Transverse colon (tissue), 4 donors: ENCODE measurements at places on chromosomes 1 and 21.

GRCh38 chr1:112307930-112308591, 88.0 kb upstream of the CTTNBP2NL start:
- DNase-seq = no peak

GRCh38 chr1:244002721-244003120, 48.4 kb upstream of the ZBTB18 start:
- DNase-seq = no peak

- DNase-seq = peak; percentile 79
These were observed 3.6 kb downstream of the CELF3 start for GRCh38 chr1:151713044-151713443.

DNA sequence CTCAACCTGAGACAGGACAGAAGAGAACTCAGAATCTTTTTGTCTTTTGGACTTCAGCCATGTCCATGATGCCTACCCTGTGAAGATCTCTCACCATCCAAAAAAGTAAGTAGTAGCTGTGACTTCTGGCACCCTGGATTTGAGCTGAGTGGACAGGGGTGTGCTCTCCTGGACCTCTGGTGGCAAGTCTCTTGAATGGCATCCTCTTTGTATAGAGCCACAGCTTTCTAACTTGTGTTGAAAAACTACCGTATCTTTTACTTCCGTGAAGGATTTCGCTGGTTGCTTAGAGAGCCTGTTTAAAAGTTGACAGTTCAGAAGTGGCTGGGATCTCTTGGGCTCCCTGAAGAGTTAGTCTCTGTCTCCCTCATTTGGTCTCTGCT, 1.8 kb downstream of the MFN2 start:
- DNase-seq = no peak

DNA sequence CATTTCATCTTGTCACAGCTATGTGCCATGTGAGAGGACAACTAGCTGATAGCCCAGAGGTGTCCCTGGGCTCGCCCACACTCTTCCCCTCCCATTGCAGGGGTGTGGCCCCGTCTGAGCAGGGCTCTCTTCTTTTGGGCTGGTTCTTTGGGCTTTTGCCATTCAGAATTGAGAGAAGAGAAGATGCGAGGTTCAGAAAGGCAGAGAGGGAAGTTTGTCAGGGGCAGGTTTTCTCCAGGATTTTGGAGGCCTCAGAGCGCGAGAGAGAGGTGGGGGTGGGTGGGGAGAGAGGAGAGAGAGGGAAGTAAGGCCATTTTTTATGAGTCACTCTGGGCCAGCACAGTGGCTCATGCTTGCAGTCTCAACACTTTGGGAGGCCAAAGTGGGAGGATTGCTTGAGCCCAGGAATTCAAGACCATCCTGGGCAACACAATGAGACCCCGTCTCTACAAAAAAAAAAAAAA, 5.2 kb downstream of the IFI6 start:
- DNase-seq = no peak
